ENCODE measurements at places on chromosomes 4 and X.

DNA sequence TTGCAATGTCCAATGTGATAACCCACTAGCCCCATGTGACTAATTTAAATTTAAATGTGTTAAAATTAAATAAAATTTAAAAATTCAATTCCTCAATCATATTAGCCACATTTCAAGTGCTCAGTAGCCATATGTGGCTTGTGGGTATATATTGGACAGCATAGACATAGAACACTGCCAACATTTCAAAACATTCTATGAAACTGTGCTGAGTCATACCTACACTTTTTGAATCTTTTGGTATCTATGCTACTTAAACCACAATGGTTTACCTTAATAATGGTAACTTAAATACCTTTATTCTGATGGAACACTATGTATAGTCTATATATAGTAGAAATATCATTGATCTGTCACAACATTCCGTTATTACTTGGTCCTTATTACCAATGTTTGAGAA lies 223.4 kb upstream of the ATOH1 start:
- DNase-seq = no peak
- no peak overlapping the region for H3K4me3 ChIP-seq
- H3K27ac ChIP-seq = no peak overlapping the region
- H3K36me3 ChIP-seq = no peaks in the 10 kb centered on the region

DNA sequence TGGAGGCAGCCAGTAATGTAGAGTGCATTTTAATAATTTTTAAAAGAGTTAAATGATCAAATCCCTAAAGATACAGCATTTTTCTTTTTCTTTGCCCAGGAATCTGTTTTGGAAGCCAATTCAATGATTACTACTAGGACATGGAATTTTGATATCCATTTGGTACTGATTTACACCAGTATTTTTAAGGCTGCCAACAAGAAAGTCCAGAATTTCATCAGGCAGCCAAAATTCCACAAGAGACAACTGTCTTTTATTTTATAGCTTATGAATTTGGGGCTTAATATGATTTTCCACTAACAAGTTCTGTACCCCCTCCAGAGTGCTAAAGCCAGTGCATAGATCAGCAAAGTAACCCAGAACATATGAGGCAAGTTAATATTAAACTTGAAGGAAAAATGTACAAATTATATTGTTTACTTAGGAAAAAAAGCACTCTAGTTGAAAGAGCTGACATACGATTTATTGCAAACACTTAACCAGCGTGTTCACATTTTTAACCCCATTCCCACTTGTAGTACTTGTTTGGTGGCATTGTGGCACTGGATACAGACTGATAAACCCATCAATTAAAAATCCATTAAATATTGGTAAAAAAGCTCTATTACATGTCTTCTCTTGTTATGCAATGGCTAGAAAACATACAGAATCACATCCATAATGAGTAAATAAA lies 259.7 kb downstream of the DCHS2 start:
- no peak overlapping the region for H3K4me3 ChIP-seq
- H3K4me1 ChIP-seq = no peaks in the 10 kb centered on the region
- no peak for DNase-seq

GRCh38 chrX:142096253-142096652 lies 108.8 kb downstream of the MAGEC2 start:
- no peaks in the 10 kb centered on the region for H3K27me3 ChIP-seq
- H3K27ac ChIP-seq = no peak overlapping the region
- DNase-seq = no peak
- no peaks in the 10 kb centered on the region for H3K4me1 ChIP-seq
- no peaks in the 10 kb centered on the region for H3K36me3 ChIP-seq
- H3K4me3 ChIP-seq = no peak overlapping the region

- H3K36me3 ChIP-seq = no peaks in the 10 kb centered on the region
- H3K27ac ChIP-seq = peak overlapping the region; percentile 69
- H3K4me3 ChIP-seq = no peak overlapping the region
- peaks cover 9% of the 10 kb centered on the region for H3K4me1 ChIP-seq
These were observed 68.8 kb downstream of the ATXN3L start for GRCh38 chrX:13250826-13251580.

DNA sequence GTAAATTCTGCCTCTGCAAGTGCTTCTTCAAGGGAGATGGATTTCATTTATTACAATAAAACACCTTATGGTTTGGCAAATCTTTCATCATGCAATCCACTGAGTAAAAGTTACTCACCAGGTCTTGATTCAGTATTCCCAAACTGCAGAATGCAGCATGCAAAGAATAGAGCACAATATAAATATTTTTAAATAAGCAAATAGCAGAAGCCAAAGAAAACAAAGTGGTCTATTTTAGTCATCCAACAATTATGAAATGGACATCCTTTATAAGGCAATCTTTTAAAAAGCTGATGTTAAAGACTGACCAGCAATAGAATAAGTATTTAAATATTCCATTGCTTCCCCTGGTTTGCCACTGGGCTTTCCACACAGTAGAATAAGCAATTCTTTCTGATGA lies 59.5 kb downstream of the SLC39A8 start:
- H3K36me3 ChIP-seq = no peaks in the 10 kb centered on the region
- H3K27ac ChIP-seq = no peak overlapping the region
- H3K4me1 ChIP-seq = no peaks in the 10 kb centered on the region
- no peak overlapping the region for H3K4me3 ChIP-seq

DNA sequence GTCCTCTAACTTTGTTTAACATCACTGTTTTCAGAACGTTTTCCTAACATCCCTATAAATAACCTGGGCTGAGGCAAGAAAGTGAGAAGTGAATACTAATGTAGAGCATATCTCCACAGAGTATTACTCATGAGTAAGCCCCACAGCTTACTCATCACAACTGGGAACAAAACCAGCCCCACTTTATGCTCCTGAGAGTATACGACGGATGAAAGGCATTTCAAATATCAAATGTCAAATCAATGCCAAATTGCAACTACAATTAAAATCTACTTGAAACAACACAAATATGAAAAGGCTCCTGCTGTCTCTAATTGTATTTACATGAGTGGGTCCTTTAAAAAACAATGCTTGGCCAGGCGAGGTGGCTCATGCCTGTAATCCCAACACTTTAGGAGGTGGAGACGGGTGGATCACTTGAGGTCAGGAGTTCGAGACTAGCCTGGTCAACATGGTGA lies 41.2 kb downstream of the SH3RF1 start:
- H3K27me3 ChIP-seq = no peaks in the 10 kb centered on the region
- no peak overlapping the region for H3K4me3 ChIP-seq
- H3K27ac ChIP-seq = peak overlapping the region; percentile 71
- H3K36me3 ChIP-seq = peaks cover 28% of the 10 kb centered on the region

GRCh38 chr4:183907871-183908683 lies 3.0 kb downstream of the STOX2 start:
- H3K27me3 ChIP-seq = peaks cover 16% of the 10 kb centered on the region
- H3K4me3 ChIP-seq = no peak overlapping the region
- no peaks in the 10 kb centered on the region for H3K36me3 ChIP-seq
- H3K4me1 ChIP-seq = no peaks in the 10 kb centered on the region

- DNase-seq = no peak
- H3K27me3 ChIP-seq = no peaks in the 10 kb centered on the region
- no peak overlapping the region for H3K27ac ChIP-seq
- no peaks in the 10 kb centered on the region for H3K4me1 ChIP-seq
- H3K4me3 ChIP-seq = no peak overlapping the region
These were observed 614.3 kb downstream of the FAM133A start for GRCh38 chrX:94288325-94288724.

GRCh38 chrX:154799556-154800348 lies 5.5 kb downstream of the MPP1 start:
- H3K27me3 ChIP-seq = no peaks in the 10 kb centered on the region
- H3K36me3 ChIP-seq = no peaks in the 10 kb centered on the region
- DNase-seq = peak; percentile 78
- H3K4me3 ChIP-seq = no peak overlapping the region

GRCh38 chr4:157701695-157701994 lies 471.2 kb downstream of the GASK1B start:
- H3K36me3 ChIP-seq = no peaks in the 10 kb centered on the region
- no peaks in the 10 kb centered on the region for H3K4me1 ChIP-seq
- no peaks in the 10 kb centered on the region for H3K27me3 ChIP-seq
- no peak overlapping the region for H3K4me3 ChIP-seq
- no peak for DNase-seq

DNA sequence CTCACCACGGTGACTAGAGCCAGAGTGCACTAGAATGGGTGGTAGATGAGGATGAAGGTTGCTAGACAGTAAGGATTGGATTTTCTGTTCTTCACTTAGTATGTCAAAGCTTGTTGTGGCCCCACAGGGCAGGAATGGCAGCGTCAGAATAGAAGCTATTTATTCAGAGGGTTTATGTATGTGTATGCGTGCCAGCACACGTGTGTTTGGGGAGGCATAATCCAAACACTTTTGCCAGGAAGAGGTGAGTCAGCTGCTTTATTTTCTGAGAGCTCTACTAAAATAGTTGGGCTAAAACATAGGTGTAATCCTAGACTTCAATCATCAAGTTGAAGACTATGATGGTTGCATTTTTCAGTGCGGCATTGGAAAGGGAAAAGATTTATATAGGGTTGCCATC lies 1.2 kb upstream of the MAGEE2 start:
- no peaks in the 10 kb centered on the region for H3K4me1 ChIP-seq
- H3K4me3 ChIP-seq = no peak overlapping the region
- no peak for DNase-seq
- no peaks in the 10 kb centered on the region for H3K27me3 ChIP-seq

DNA sequence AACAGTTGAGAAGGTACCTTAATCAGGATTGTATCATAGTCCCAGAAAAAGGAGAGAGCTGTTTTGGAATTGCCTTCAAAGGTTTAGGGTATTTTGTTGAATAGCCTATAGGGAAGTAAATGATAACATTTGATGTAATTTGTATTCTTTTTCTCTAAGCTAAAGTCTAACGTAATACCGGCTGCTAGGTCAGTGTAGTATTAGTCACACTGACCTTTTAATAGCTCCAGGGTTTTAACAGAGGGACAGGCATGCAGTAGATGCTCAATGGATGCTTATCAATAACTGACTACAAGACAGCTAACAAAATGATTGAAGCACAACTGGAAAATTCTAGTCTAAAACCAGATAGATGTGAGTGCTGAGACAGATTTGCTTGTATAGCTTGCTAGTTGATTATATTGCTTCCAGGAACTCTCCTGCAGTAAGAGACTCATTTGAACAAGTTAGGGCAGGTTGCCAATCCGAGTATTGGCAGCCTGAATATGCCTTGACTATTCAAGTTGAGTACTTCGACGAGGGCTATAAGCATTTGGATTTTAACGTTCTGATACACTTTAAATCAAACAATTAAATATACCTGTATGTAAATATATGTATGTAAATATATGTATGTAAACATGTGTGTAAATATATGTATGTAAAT lies 16.5 kb upstream of the PNPLA4 start:
- no peaks in the 10 kb centered on the region for H3K4me1 ChIP-seq
- no peaks in the 10 kb centered on the region for H3K36me3 ChIP-seq
- no peak overlapping the region for H3K4me3 ChIP-seq
- no peak for DNase-seq

DNA sequence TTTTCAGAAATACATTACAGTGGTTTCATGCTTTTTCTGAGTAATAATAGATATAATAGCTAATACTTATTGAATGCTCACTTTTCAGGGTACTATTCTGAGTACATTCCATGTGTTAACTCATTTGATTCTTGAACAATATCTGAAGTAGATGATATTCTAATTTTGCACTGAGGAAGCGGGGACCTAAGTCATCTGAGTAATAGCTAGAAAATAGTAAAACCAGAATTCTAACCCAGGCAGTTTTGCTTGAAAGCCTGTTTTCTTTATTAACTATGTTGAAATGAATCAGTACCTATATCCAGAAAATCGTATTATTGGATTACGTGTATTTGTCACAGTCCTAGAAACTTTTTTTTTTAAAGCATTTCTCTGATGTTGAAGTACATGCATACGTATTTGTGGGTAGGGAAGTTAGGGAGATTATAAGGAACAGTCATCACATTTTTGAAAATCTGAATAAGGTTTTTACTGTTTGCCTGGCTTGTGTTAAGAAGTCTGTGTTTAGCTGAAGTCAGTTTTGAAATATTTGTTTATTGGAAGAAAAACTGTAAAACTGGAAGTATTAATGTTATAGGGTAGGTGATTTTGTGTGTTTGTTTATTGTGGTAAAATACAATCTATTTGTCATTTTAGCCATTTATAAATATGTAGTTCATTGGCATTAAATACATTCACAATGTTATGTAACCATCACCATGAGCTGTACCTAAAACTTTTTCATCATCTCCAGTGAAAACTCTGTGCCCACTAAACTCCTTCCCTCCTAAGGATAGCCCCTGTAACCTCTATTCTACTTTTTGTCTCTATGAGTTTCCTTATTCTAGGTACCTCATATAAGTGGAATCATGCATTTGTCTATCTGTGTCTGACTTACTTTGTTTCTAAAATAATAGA lies 55.3 kb downstream of the FIP1L1 start:
- H3K36me3 ChIP-seq = peaks cover 46% of the 10 kb centered on the region
- H3K4me1 ChIP-seq = no peaks in the 10 kb centered on the region
- no peaks in the 10 kb centered on the region for H3K27me3 ChIP-seq
- no peak overlapping the region for H3K27ac ChIP-seq
- H3K4me3 ChIP-seq = no peak overlapping the region

Measured in osteoblast (primary cell).